ENCODE measurements at places on chromosomes 5 and 9. TPM values are rescaled to one million over a fixed set of nuclear protein-coding genes. Genes with fewer than 3 reads are reported as not detected.

GRCh38 chr9:86275962-86276361 lies 6.4 kb downstream of the ISCA1 start:
- DNase-seq: no peak

- DNase-seq: no peak
Observed at GRCh38 chr5:86376214-86376613, 241.5 kb upstream of the COX7C start.

GRCh38 chr5:123496892-123497291 lies 15.1 kb upstream of the CSNK1G3 start:
- no peak for DNase-seq

GRCh38 chr5:55908804-55909203 lies 57.6 kb downstream of the IL31RA start:
- no peak for DNase-seq

GRCh38 chr5:173789031-173789920 lies 98.9 kb upstream of the CPEB4 start:
- peak; percentile 67 for DNase-seq

DNA sequence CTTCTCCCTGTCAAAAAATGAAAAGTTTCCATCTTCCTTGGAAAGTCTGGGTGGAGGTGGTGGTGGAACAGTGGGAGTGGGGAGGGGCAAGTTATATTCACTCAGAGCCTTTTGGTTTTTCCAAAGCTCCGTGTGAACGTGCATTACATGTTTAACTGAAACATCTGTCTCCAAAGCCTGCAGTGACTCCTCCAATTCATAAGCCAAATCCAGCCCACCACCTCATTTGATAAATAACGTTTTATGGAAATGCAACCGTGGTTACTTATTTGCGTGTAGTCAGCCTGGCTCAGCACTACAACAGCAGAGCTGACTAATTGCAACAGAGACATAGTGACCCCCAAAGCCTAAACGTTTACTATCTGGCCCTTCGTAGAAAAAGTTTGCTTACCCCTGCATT lies 13.9 kb downstream of the TNFSF8 start:
- DNase-seq: no peak

GRCh38 chr5:150598006-150598405 lies 42.5 kb upstream of the SYNPO start:
- DNase-seq: no peak

DNA sequence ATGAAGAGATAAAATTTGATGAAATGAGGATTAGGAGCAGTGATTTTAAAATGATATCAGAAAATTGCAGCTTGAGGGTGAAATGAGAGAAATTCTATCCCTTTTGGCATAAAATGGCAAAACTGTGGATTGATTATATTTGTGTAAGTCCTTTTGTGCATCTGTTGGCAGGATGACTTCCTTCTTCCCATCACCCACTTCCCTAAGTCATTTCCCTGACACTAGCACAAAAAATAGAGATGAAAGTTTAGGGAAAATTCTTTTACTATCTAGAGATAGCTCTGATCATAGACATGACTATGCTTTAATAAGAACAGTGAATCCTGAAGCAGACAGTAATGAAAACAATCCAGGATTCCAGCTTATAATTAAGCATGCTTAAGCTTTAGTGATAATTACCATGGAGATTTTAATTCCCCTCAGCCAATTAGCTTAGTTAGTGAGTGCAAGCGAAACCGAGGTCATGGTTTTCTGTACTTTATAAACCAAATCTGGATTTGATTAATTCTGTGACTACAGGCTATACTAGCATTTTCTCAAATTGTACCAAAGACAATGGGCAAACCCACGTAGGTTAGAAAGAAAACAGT lies 163.6 kb upstream of the TARS1 start:
- DNase-seq: no peak

DNA sequence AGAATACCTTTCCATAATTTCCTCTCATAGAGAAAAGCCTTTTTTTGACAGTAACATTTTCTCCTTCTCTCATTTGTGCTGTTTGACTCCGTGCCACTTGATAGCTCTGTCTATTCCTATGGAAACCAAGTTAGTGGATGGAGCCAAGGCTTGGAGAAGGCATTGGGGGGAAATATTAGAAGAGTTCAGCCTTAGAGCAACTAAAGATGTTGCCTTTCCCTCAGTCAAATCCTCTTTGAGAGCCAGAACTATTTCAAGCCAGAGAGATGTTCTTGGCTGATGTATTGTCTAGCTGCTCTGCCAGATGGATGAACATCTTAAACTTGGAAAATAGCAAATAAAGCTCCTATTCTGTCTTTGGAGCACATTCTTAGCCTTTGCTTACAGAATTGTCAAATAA lies 112.4 kb downstream of the INVS start:
- peak; percentile 16 for DNase-seq

DNA sequence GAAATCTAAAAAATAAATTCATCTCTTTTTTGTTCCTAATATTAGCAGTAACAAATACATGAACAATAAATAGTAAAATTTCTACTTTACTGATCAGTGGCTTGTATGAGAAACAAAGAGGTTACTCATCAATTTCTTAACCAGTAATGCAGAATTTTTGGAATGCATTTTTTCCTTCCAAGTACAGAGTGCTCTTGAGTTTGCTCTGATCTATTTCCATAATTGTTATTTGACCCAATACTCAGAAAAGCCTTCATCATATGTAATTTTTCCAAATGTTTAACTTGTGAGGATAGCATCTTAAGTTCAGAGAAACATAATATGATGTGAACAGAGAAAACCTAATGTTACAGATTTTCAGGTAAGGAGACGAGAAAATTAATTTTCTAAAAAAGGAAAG lies 47.3 kb downstream of the FBN2 start:
- no peak for DNase-seq

- DNase-seq: no peak
Observed at GRCh38 chr5:122369253-122369815, 57.3 kb downstream of the SNCAIP start.

GRCh38 chr9:127489471-127490115 lies 38.3 kb downstream of the LRSAM1 start:
- DNase-seq: no peak

- DNase-seq: no peak
Observed at GRCh38 chr9:128175726-128176125, 15.6 kb downstream of the CIZ1 start.

DNA sequence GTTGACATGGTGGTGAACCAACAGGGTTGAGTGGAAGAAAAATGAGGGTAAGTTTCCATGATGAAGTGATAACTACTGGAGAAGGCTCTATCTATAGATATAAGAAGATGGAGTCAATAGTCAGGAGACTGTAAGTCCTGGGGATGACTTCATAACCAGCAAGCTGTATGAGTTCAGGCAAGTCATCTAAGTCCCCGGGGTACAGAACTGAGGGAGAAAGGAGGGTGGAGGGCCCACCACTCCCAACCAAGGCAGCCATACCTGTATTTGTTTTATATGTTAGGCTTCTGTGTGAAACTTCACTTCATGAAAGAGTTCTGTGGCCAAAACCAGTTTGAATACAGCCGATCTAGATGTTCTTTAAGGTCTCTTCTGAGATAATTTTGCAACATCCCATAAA lies 53.3 kb upstream of the IFNE start:
- no peak for DNase-seq

GRCh38 chr5:39657943-39658342 lies 233.2 kb upstream of the DAB2 start:
- DNase-seq: no peak

DNA sequence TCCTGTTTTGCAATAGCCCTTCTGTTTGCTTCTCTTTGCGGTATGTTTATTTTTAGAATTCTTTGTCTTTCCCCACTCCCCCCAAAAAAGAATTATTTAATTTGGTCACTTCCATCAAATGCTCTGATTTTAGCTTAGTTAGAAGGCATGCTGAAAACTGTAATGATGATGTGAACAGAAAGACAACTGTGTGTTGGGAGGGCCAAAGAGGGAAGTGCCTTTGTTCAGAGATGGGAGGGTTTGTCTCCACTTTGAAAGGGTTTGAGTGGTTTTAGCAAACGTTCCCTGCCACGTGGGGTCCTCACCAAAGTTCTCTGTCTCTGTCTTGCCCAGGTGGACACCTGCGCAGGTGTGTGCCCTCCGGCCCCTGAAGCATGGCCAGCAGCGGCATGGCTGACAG lies 41.9 kb downstream of the SYK start:
- no peak for DNase-seq

DNA sequence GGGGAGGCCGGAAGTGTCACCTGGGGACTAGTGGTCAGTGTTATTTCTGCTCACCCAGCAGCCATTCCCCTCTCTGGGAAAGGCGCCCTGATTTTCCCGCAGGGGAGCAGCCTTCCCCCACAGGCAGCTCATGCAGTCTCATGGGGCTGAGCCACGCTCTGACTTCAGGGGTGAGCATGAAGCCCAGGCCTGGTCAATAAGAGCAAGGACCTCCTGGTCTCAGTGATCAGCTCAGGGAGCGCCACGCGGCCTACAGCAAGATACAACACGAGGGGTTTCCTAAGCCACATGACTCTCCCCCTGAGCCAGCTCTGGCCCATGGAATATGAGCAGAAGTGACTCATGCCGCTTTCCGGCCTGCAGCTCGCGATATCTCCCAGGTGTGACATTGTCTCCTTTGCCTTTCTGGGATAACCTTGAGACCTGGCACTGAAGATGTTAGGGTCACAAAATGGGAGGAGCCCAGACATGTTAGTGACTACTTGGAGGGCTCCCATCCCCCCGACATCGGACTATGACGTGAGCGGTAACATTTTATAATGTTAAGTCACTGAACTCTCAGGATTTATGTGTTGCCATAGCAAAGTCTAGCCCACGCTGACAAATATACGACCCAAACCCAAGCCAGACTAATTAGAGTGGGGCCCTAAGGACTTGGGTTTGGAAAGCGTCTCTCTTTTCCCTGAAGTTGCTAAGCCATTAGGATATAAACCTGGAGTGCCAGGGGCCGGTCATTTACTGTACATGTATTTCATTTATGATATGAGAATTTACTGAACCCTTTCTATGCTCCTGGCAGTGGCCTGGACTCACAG lies 46.5 kb upstream of the GFPT2 start:
- DNase-seq: no peak

GRCh38 chr5:428219-428618 lies 14.8 kb upstream of the EXOC3 start:
- no peak for DNase-seq

DNA sequence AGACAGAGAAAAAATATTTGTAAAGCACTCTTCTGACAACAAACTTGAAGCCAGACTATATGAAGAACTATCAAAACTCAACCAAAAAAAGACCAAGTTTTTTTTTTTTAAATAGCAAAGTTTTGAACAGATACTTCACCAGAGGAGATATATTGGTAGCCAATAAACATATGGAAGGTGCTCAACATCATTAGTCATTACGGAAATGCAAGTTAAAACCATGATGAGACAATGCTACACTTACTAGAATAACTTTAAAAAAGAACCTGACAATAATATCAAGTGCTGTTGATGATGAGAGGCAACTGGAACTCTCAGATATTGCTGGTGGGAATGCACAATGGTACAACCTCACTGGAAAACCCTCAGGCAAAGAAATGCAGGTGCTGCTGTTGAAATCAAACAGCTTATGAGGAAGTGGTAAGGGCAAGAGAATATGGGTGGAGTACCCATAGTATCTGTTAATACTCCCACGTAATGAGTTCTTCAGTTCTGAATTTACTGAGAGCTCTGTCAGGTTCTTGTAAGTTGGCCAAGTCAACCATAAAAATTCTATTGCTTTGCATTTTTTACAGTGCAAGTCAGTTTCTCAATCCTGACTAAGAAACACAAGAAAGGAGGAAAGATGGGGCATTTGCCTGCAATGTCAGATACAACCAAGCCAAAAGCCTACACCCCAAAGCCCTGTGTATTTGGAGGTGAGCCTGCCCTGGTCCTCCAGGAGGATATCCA lies 87.3 kb upstream of the GNAQ start:
- no peak for DNase-seq

DNA sequence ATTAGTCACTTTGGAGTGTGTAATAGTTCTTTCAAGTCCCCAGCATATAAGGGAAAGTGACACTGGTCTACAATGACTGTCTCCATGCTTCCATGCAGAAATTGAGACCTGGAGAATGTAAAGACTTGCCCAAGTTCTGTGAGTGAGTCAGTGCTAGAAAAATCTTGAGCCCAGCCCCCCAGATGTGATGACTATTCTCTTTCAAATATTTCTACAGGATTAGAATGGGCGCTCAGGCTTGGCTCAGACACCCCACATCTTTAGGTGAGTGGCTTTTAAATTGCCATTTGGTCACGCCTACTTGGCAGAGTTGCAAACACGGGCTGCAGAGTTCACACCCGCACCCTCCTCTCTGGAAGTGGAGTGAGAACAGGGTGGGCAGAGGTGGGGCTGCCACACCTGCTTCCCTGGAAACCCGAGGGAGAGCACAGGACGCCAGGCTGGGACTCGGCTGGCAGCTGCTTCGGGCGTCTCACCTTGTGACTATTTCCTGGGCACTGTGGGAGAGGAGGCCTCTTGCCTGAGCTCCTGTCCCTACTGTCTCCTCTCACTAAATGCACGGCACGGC lies 37.6 kb downstream of the ROPN1L start:
- DNase-seq: no peak

GRCh38 chr9:91486699-91487497 lies 63.3 kb upstream of the NFIL3 start:
- no peak for DNase-seq

- DNase-seq: no peak
Observed at GRCh38 chr9:134836406-134836970, 44.1 kb upstream of the FCN2 start.

GRCh38 chr5:113063927-113064326 lies 87.3 kb downstream of the DCP2 start:
- DNase-seq: no peak

GRCh38 chr5:138037907-138038633 lies 5.2 kb upstream of the FAM13B start:
- no peak for DNase-seq

PTPA gene
- 138 TPM for total RNA-seq

GABRA6 gene
- total RNA-seq: not detected

ELAVL2 gene
- not detected for total RNA-seq

SH3TC2 gene
- total RNA-seq: 1.2 TPM

HTR1A gene
- total RNA-seq: not detected

PCDHGA12 gene
- 5.7 TPM for total RNA-seq

SLC6A19 gene
- not detected for total RNA-seq

PCDHGB4 gene
- total RNA-seq: 3.2 TPM

HMCN2 gene
- 3.7 TPM for total RNA-seq

ARRDC1 gene
- total RNA-seq: 63.6 TPM

PDCD1LG2 gene
- 4.2 TPM for total RNA-seq

JAKMIP2 gene
- total RNA-seq: 0.73 TPM

CDH10 gene
- 0.23 TPM for total RNA-seq

LCN1 gene
- not detected for total RNA-seq

Data from left lung (tissue), 14 donors.